H9 (cell line): ENCODE measurements at places on chromosomes 12 and 14.

GRCh38 chr12:31804185-31804504 lies 75.3 kb upstream of the AMN1 start:
- DNase-seq, result no peak

DNA sequence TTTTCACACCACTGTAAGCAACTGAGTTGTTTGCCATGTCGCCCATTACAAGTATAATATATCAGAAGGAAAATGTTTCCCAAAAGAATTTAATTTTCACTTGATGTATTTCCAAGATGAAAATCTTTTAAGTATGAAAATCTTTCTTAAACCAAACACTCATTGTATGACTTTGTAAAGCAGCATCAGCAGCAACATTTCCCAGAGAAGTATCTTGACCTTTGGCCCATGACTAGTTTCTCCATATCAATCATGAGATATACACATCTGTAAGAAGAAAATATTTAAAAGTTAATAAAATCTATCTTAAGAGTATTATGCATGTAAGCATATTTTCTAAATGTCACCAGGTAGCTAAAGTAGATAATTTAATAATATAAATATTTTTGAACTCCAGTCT lies 52.8 kb downstream of the ATP2B1 start:
- DNase-seq, result no peak

- DNase-seq, result no peak
Observed at GRCh38 chr14:36513012-36513420, 7.0 kb downstream of the NKX2-1 start.

DNA sequence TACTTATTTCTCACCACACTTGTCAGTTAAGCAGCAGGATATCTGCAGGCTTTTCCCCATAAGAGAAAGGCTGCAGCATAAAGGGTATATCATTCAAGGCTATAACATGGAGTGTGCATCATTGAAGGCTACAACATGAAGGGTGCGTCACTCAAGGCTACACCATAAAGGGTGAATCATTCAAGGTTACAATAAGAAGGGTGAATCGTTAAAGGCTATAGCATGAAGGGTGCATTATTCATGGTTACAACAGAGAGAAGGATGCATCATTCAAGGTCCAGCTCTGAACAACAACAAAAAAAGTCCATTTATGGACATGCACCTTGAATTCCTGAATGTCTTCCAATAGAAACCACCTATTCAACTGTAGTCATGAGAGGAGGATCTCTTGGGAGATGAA lies 32.8 kb upstream of the LUM start:
- DNase-seq, result no peak

- peak; percentile 75 for DNase-seq
Observed at GRCh38 chr14:68762953-68763764, 29.7 kb downstream of the ZFP36L1 start.

DNA sequence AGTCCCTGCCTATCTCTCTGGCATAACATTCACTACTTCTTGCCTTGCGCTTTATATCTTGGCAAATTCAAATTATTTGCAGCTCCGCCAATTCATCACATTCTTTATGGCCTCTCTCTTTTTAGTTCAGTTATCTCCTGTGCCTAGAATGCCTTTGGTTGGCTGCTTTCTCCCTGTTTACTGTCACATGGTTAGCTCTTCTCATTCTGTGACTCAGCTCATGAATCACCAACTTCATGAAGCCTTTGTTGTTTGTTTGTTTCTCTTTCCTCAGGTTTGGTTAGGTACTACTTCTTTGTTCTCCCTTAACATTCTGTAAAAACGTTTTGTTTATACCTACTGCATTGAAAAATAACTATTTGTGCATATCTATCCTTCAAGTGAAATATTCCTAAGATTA lies 376.5 kb upstream of the GARIN6 start:
- no peak for DNase-seq

GRCh38 chr12:105956662-105957457 lies 181.9 kb downstream of the NUAK1 start:
- no peak for DNase-seq

DNA sequence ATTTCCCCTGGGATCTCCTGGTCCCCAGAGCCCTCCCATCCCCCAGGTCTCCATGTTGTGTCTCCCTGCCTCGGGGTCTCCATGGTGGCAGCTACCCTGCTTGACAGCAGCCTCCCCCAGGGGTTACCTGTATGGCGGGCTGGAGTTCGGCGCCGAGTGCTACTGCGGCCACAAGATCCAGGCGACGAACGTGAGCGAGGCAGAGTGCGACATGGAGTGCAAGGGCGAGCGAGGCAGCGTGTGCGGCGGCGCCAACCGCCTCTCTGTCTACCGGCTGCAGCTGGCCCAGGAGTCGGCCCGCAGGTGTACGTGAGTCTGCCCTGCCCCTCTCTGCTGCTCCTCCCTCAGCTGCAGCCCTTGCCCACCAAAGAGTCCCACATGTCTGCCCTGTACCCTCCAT lies 80.9 kb downstream of the WSCD2 start:
- no peak for DNase-seq

DNA sequence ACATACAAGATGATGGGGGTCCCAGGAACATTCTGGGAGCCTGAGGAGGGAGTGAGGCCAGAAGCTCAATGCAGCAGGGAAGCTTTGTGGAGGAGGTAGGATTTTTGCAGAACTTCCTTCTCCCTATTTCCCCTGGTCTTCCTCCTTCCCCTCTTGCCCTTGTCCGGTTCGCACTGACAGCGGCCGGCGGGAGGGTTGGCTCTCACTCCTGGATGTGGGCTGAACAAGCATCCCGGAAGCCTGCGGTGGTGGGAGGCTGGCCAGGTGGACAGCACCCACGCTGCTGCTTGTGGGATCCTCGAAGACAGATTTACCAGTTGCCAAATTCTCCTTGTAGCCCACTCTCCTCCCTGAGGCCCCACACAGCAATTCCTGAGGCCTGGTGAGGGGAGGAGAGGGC lies 112.2 kb downstream of the KCNA5 start:
- no peak for DNase-seq

- peak; percentile 85 for DNase-seq
Observed at GRCh38 chr12:120402217-120402616, 33.3 kb upstream of the MSI1 start.

- DNase-seq, result peak; percentile 23
Observed at GRCh38 chr12:106249411-106250135, 1.8 kb upstream of the CKAP4 start.

GRCh38 chr12:11609045-11609444 lies 40.4 kb upstream of the ETV6 start:
- DNase-seq, result peak; percentile 67

DNA sequence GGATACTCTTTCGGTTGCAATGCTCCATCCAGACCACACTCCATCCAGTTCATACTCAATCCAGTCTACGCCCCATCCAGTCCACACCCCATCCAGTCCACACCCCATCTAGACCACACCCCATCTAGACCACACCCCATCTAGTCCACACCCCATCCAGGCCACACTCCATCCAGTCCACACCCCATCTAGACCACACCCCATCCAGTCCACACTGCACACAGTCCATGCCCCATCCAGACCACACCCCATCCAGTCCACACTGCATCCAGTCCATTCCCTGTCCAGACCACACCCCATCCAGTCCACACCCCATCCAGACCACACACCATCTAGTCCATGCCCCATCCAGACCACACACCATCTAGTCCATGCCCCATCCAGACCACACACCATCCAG lies 116.0 kb upstream of the RTL1 start:
- DNase-seq, result peak; percentile 13

DNA sequence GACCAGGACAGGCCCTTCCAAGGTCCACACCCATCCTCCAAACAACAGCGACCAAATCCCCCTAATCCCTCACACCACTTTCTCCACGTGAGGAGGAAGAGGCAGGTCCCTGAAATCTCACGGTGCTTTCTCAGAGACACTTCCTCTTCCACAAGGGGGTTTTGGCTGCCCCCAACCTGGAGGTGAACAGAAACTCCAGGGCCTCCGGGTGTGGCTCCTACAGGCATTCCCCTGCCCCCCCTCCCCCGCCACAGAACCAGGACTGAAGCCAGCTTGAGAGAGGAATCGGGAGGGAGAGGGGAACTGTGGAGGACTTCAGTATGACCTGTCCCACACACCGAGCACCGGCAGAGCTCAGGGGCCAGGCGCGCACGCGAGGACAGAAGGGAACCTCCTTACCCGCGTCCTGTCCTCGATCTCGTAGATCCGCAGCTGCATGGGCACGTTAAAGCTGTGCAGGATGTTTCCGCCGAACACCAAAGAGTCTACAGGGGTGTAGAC lies 60.2 kb downstream of the KDM2B start:
- DNase-seq, result no peak

GRCh38 chr14:71472356-71473340 lies 459.6 kb upstream of the RGS6 start:
- no peak for DNase-seq

DNA sequence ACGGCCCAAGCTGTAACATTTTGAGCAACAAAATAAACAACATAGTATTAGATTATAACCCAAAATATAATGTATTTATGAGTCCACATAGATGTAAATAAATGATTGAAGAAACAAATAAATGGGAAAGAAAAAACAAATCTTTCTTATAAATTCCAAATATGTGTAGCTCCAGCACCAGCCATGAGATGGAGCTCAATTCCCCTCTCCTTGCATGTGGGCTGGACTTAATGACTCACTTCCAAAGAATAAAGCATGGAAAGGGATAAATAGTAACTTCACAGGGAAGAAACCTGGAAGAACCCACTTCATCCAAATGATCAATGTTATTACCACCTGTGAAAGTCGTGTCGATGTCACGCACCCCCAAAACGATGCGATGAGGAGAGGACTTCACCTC lies 158.8 kb downstream of the RPAP3 start:
- no peak for DNase-seq

DNA sequence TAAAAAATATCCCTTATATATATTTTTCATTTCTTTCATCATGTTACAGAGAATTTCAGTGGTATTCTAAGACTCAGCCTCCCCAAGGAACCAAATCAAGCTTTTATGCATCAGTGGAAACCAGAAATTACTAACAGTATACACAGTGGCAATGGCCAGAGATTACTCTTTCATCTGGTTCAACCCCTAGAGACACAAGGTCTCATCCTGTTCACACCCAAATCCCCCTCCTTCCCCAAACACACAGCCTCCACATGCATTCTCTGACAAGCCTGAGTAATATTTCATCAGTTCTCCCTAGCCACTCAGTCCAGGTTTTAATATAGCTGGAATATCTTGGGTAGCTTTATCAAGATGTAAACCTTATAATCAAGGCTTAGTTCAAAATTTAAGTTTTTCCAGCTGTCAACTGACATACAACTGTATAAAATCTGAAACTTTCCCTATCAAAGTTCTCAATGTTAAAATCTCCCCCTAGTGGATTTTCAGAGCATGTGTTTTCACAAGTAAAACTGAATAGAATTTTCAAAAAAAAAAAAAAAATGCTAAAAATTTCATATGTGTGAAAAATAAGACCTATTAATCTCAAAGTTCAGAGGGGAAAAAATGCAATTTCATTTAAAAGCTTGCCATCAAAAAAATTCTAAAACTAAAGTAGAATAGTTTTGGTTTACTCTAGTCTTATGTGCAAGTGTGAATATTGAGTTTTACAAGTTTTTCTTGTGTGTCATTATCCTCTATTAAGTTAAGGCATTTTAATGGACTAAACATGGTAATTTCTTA lies 10.5 kb upstream of the SSTR1 start:
- DNase-seq, result no peak

DNA sequence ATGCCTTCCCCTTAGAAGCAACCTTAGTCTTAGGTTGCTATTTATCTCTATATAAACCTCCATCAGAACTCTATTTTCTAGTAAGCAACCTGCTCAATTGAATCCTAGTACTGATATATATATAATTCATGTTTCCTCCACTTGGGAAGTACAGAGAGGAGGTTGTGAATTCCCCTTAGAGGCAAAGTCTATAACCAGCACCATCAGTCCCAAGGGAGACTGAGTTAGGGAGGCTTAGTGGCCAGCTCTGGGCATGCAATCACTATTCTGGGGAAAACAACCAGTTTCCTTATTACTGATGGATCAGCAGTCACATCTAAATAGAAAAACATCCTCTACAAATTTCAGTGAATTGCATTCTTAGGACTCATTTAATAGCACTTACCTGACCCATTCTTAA lies 489.1 kb downstream of the RMST start:
- DNase-seq, result no peak

GRCh38 chr14:102645746-102646440 lies 53.4 kb downstream of the RCOR1 start:
- no peak for DNase-seq

DNA sequence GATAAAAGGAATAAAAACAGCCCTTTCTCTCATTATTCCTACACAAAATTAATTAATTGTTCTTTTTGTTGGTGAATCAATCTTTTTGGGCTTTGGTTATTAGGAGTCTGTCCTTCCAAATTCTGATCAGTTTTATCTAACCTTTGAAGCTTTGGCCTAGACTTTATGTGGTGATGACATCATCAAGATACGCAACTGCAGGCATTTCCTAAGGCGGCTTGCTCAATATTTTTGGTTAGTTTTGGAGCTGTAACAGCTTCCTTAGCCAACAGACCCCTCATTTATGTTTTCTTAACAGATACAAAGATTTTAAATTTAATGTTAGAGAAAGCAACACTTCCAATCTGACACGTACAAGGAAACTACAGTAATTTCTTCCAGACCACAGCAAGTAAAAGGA lies 87.8 kb upstream of the PDE3A start:
- no peak for DNase-seq

DNA sequence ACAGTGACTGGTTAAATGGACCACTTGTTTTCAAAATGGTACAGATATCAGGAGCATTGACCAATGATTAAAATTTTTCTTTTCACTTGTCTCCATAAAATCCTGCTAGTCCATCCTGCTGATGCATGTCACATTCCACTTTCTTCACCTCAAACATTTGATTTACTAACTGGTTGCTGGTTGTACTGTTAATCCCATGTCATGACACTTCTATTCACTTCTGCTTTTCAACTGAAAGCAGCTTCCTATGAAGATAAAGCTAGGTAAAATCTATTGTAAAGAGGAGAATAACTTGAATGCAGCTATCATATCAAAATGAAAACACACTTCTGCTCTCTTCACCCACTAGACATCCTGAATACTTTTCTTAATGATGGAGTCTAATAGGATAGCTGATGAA lies 149.6 kb upstream of the OTX2 start:
- DNase-seq, result no peak

GRCh38 chr14:68089146-68089731 lies 269.7 kb downstream of the RAD51B start:
- DNase-seq, result no peak

DNA sequence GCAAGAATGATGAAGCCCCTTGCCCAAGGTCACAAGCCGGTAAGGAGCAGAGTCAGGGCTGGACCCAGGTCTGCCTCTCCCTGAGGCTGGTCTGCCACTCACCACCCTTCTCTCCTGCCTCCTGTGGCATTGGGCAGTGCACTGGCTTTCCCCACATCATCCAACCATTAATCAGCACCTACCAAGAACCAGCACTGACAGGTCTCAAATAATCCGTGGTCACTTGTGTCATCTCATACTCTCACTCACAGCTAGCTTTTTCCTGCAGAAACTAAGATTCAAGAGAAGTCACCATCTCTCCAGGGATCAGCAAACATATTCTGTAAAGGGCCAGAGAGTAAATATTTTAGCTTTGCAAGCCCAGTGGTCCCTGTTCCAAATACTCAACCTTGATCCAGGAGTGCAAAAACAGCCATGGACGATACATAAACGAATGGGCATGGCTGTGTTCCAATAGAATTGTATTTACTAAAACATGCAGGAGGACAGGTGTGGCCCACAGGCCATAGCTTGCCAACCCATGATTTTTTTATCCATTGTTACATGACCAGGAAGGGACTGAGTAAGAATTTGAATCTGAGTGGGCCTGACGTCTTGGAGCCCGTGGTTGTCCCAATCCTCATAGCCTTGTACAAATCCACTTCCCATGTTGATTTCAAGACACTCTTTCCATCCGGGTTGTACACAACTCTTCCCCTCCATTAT lies 374.2 kb downstream of the BCL11B start:
- DNase-seq, result no peak
